ENCODE measurements at places on chromosomes 12 and 14. TPM values are rescaled to one million over a fixed set of nuclear protein-coding genes. Genes with fewer than 3 reads are reported as not detected.

DNA sequence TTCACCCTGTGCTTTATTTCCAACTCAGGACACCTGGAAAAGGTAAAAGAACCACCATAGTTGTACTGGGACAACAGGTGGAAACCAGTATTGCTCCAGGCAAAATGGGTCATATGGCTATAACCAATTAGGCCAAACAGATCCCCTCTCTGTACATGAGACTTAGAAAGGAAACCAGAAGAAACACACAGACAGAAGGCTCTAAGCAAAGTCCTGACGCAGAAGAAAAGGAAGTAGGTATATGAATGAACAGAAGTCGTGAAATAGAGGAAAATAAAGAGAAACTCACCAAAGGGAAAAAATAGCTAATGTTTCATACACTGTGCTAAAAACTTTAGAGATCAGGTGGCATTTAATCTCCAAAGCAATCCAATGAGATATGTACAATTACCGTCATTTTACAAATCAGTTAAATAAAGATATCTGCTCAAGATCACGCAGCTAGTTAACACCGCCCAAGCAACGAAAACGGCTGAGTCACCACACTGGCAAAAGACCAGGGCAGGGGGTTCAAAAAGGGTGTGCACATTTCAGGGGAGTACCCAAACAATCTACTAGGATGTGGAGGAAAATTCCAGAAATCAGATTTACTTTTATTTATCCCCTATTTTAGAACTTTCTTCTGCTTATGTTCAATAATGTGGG, 82.3 kb downstream of the ITPR2 start:
- H3K27ac ChIP-seq, result peak overlapping the region; percentile 1
- H3K36me3 ChIP-seq, result peaks cover 12% of the 10 kb centered on the region
- H3K4me1 ChIP-seq, result peaks cover 53% of the 10 kb centered on the region
- H3K4me3 ChIP-seq, result peak overlapping the region; percentile 2

- H3K4me1 ChIP-seq, result no peaks in the 10 kb centered on the region
- H3K27me3 ChIP-seq, result peaks cover 4% of the 10 kb centered on the region
- no peak overlapping the region for H3K27ac ChIP-seq
- H3K36me3 ChIP-seq, result no peaks in the 10 kb centered on the region
- DNase-seq, result no peak
- H3K4me3 ChIP-seq, result no peak overlapping the region
Measured at GRCh38 chr12:105502426-105502930, 172.0 kb downstream of the C12orf75 start.

DNA sequence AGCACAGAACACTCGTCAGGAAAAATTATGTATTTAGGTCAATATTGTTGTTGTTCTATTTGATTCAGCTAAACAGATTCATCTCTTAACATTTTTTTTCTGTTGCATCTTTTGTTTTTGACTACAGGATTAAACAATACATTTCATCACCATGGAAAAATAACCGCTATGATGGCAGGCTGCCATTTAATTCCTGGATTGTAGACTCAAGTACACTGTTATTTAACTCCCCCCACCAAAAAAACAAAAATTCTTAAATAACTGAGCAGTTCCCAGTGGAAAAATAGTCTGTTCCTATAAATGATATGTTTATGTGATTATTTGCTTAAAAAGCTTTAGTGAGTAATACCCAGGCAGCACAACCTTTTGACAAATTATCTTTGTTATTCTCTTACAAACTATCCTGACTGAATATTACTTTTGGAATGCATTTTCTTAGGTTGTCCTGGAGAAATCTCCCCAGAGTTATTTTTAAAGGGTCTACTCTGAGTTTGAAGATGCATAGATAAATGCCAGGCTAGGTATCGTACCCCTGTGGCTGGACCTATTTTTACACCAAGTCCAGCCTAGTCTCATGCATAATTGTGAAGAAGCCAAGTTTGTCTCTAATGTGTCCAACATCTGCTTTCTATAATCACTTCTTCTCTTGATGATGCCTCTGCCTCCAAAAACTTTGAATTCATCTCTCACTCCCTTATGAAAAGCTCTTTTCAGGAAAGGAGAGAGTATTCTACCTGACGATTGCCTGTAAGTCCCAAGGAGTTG, 3.7 kb downstream of the KERA start:
- no peaks in the 10 kb centered on the region for H3K36me3 ChIP-seq
- H3K4me1 ChIP-seq, result no peaks in the 10 kb centered on the region
- DNase-seq, result no peak
- no peak overlapping the region for H3K27ac ChIP-seq
- no peaks in the 10 kb centered on the region for H3K27me3 ChIP-seq
- no peak overlapping the region for H3K4me3 ChIP-seq

Gene KRT6B
- total RNA-seq, result not detected

Gene ITGA7
- total RNA-seq, result 1.1 TPM

GRCh38 chr14:50836515-50836914, 5.6 kb upstream of the NIN start:
- DNase-seq, result no peak
- peaks cover 49% of the 10 kb centered on the region for H3K4me1 ChIP-seq
- no peak overlapping the region for H3K4me3 ChIP-seq
- H3K27me3 ChIP-seq, result peaks cover 10% of the 10 kb centered on the region
- H3K36me3 ChIP-seq, result no peaks in the 10 kb centered on the region

Gene BRI3BP
- 35.2 TPM for total RNA-seq

GRCh38 chr14:69317102-69317755, 57.3 kb downstream of the GALNT16 start:
- no peak overlapping the region for H3K4me3 ChIP-seq
- no peak overlapping the region for H3K27ac ChIP-seq
- DNase-seq, result no peak
- no peaks in the 10 kb centered on the region for H3K36me3 ChIP-seq

- peak overlapping the region; percentile 97 for H3K27ac ChIP-seq
- H3K36me3 ChIP-seq, result peaks cover 6% of the 10 kb centered on the region
- peaks cover 97% of the 10 kb centered on the region for H3K4me1 ChIP-seq
- peak overlapping the region; percentile 73 for H3K4me3 ChIP-seq
- H3K27me3 ChIP-seq, result no peaks in the 10 kb centered on the region
- DNase-seq, result no peak
Measured at GRCh38 chr12:120230326-120230973, 29.5 kb upstream of the RPLP0 start.

DNA sequence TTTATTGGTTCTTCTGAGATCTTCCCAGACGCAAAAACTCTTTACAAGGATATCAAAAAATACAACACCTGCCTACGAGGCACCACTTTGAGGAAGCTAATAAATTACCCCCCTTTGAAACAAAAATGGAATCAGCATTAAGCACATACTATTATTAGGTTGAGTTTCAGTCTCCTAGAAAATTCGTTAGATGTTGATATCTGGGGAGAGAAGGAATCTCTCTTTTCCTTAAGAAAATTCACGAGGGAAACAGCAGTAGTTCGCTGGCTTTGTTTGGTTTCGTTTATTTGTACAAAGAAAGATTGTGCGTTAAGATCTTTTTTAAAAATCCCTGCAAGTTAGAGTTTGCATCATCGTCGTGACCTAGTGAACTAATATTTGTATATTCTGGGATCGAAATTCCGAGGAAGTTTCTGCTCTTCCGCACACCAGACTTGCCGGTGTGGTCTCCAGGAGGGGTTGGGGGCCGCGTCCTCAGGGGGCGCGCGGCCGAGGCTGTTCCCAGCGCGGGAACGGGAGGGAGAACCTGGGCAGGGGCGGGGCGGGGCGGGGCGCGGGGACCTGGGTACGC, 12.1 kb downstream of the NKX2-1 start:
- H3K36me3 ChIP-seq, result peaks cover 6% of the 10 kb centered on the region
- no peaks in the 10 kb centered on the region for H3K4me1 ChIP-seq
- no peak for DNase-seq
- H3K27ac ChIP-seq, result no peak overlapping the region
- peaks cover 78% of the 10 kb centered on the region for H3K27me3 ChIP-seq

- H3K4me1 ChIP-seq, result no peaks in the 10 kb centered on the region
- H3K27ac ChIP-seq, result no peak overlapping the region
- no peak for DNase-seq
- H3K36me3 ChIP-seq, result no peaks in the 10 kb centered on the region
Measured at GRCh38 chr14:72308967-72309485, 376.8 kb downstream of the RGS6 start.

Gene IGF1
- total RNA-seq, result 0.83 TPM

Gene LGR5
- total RNA-seq, result not detected

Gene CLEC6A
- not detected for total RNA-seq

- H3K4me1 ChIP-seq, result no peaks in the 10 kb centered on the region
- DNase-seq, result no peak
- H3K4me3 ChIP-seq, result no peak overlapping the region
- peaks cover 3% of the 10 kb centered on the region for H3K36me3 ChIP-seq
- H3K27ac ChIP-seq, result no peak overlapping the region
Measured at GRCh38 chr14:66804141-66804540, 296.2 kb downstream of the GPHN start.

Gene ADAMTS20
- total RNA-seq, result not detected

GRCh38 chr12:99224237-99224636, 423.3 kb upstream of the GARIN6 start:
- no peaks in the 10 kb centered on the region for H3K4me1 ChIP-seq
- no peak overlapping the region for H3K27ac ChIP-seq
- H3K36me3 ChIP-seq, result no peaks in the 10 kb centered on the region
- H3K27me3 ChIP-seq, result no peaks in the 10 kb centered on the region
- DNase-seq, result no peak

Gene KLRG1
- total RNA-seq, result 0.69 TPM

- peak overlapping the region; percentile 63 for H3K27ac ChIP-seq
- H3K27me3 ChIP-seq, result peaks cover 4% of the 10 kb centered on the region
Measured at GRCh38 chr12:124457287-124458219, 109.9 kb downstream of the NCOR2 start.

- no peak for DNase-seq
- no peaks in the 10 kb centered on the region for H3K36me3 ChIP-seq
- H3K4me1 ChIP-seq, result no peaks in the 10 kb centered on the region
- peaks cover 28% of the 10 kb centered on the region for H3K27me3 ChIP-seq
Measured at GRCh38 chr14:22721213-22721612, 45.3 kb upstream of the OXA1L start.

- H3K27me3 ChIP-seq, result no peaks in the 10 kb centered on the region
- no peaks in the 10 kb centered on the region for H3K4me1 ChIP-seq
- no peaks in the 10 kb centered on the region for H3K36me3 ChIP-seq
- H3K4me3 ChIP-seq, result no peak overlapping the region
Measured at GRCh38 chr12:66514581-66514980, 164.3 kb downstream of the GRIP1 start.

Gene DLGAP5
- 26.4 TPM for total RNA-seq

- no peak overlapping the region for H3K4me3 ChIP-seq
- no peak for DNase-seq
- H3K27me3 ChIP-seq, result no peaks in the 10 kb centered on the region
- H3K4me1 ChIP-seq, result no peaks in the 10 kb centered on the region
- H3K27ac ChIP-seq, result no peak overlapping the region
Measured at GRCh38 chr12:99498756-99499155, 148.8 kb upstream of the GARIN6 start.

DNA sequence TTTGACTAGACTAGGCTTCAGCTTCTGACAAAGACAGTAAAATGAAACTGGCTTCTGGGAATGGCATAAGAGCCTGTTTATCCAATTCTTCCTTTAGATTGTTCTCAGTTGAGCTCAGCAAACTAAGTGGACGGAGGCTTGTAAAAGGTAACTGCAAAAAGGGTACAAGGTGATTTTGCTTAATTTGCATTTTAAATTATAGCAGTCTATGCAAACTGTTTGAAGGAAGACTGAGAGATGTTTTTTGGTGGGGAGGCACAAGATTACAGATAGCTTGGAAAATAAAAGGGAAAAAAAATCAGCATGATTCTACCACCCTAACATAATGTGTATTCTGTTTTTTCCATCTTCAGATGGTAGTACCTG, 5.0 kb downstream of the SUSD6 start:
- peak overlapping the region; percentile 98 for H3K27ac ChIP-seq
- H3K27me3 ChIP-seq, result no peaks in the 10 kb centered on the region
- peaks cover 91% of the 10 kb centered on the region for H3K4me1 ChIP-seq
- DNase-seq, result no peak
- peaks cover 53% of the 10 kb centered on the region for H3K36me3 ChIP-seq

Gene OAS2
- total RNA-seq, result 113 TPM

DNA sequence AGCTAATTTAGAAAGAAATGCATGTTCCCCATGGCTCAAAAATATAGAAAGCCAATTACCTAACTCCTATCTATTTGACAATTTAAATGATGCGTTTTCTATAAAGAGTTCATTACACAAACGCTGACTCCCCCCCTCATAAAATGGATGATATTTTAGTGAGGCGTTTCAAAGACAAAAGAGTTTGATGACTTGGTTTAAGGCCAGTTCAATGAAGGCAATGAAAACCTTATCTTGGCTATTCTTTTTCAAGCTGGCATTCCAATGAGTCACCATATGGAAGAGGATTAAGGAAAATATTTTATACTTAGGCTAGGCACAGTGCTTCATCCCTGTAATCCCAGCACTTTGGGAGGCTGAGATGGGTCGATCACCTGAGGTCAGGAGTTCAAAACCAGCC, 62.7 kb downstream of the HMGA2 start:
- no peaks in the 10 kb centered on the region for H3K36me3 ChIP-seq
- no peak for DNase-seq
- H3K4me1 ChIP-seq, result no peaks in the 10 kb centered on the region
- no peak overlapping the region for H3K27ac ChIP-seq

Gene SIX1
- total RNA-seq, result 0.39 TPM

DNA sequence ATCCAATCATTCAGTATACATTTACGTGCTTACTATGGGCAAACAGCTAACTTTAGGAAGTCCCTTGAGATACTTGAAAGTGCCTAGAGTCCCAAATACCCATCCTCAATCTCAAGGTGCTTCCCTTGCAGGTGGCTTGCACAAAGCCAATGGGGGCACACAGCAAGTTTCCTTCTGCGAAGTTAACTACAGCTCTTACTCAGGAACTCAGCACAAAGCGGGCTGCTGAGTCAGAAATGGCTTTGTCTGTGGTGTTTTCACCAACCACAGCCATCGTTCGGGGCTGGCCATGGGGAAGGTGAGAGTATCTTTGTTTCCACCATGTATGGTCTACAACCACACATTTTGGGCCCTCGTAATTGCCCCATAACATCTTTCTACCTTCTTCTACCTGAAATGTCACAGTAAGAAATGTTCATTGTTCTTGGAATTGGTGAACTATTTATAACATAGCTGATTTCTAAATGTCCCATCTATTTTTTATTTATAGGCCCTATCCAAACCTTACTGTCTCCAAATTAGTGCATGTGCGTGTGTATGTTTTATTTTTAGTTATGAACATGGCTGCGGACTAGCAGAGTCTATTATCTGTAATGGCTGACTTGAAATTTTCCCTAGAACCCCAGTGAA, 13.9 kb downstream of the MFAP5 start:
- H3K27me3 ChIP-seq, result peaks cover 53% of the 10 kb centered on the region
- peaks cover 45% of the 10 kb centered on the region for H3K4me1 ChIP-seq
- peaks cover 3% of the 10 kb centered on the region for H3K36me3 ChIP-seq
- peak overlapping the region; percentile 54 for H3K27ac ChIP-seq
- peak; percentile 67 for DNase-seq

DNA sequence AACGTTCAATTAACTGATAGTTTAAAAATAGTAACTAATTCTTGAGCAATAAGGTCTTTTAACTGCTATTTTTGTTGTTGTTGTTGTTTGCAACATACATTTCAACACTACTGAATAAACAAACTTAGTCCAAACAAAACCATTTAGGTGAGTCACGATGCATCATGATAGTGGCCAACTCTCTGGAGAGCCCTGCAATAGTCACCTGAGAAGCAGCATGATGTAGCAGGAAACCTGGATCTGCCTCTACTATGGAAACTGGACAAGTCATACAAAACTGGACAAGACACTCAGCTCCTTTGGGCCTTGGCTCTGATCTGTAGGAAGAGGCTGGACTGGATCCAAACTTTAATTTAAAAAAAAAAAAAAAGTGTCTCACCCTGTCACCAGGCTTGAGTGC, 117.3 kb downstream of the MED13L start:
- H3K4me3 ChIP-seq, result no peak overlapping the region
- H3K4me1 ChIP-seq, result peaks cover 43% of the 10 kb centered on the region
- no peak for DNase-seq
- no peak overlapping the region for H3K27ac ChIP-seq
- no peaks in the 10 kb centered on the region for H3K36me3 ChIP-seq
- no peaks in the 10 kb centered on the region for H3K27me3 ChIP-seq

GRCh38 chr12:79444089-79444488, 246.7 kb downstream of the PAWR start:
- H3K27ac ChIP-seq, result no peak overlapping the region
- no peaks in the 10 kb centered on the region for H3K27me3 ChIP-seq
- H3K4me1 ChIP-seq, result no peaks in the 10 kb centered on the region
- DNase-seq, result no peak
- no peaks in the 10 kb centered on the region for H3K36me3 ChIP-seq

All from activated T-helper 1 cell treated with anti-CD3 and anti-CD28 coated beads, Interleukin-12 subunit alpha, Interleukin-12 subunit beta, Interleukin-2, Interleukin-4 antibody, amounts not matched to agents 30 ng/mL and 10 ng/mL and 1 ng/mL, durations not matched to agents 14 hours and 24 hours and 36 hours (primary cell).